HS-5 (cell line): ENCODE measurements at places on chromosomes 3 and 15.

DNA sequence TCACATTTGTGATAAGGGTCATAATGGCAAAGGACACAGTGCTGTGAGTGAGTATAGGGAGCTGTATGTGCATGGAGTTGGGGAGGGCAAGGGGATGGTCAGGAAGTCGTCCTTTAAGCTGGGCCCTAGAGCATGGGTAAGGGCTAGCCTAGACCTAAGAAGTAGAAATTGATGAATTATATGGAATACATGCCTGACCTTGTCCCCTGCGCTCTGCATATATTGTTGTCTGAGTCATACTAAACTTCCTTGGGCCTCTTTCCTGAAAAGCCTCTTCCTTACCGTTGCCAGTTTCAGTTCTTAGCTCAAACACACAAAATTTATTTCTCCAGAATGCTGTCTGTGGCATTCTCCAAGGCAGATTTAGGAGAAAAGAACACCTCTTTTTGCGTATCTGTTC is 4.6 kb downstream of the SNRK start:
- DNase-seq: no peak

GRCh38 chr15:73732930-73733329 is 20.2 kb downstream of the INSYN1 start:
- DNase-seq: no peak

DNA sequence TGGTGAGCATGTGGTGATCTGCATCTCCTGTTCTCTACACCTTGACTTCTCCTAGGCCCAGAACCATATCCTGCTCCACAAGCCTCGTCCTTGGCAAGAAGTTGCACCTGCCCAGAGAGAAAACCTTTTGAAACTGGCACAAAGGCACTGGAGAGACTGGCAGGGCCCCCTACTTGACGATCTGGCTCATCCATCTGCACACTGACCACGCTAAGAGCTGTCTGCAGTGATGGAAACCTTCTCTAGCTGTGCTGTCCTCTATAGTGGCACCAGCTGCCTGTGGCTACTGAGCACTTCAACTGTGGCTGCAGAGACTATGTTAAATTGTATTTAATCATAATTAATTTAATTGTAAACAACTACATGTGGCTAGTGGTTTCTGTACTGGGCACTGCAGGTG is 26.2 kb upstream of the SRP14 start:
- DNase-seq: no peak

DNA sequence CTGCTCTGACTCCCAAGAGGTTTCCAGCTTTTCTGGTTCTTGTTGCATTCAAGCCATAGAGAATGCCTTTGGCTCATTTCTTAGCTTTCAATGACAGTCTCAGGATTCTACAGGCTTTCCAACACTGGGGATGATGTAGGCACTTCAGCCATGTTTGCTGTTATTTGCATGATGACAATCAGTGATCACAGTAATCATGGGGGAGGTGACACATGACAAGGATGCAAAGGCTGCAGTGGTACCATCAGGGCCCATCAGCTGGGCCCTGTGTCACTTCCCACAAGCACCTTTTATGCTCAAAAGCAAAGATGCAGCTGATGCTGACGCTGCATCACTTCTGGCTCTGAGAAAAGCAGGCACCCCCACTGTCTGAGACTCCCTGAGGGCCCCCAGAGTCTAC is 18.6 kb downstream of the EPHB1 start:
- no peak for DNase-seq

GRCh38 chr3:122538956-122539490 is 24.3 kb upstream of the KPNA1 start:
- no peak for DNase-seq
